HT1080 (cell line): ENCODE measurements at places on chromosomes 11 and 22.

DNA sequence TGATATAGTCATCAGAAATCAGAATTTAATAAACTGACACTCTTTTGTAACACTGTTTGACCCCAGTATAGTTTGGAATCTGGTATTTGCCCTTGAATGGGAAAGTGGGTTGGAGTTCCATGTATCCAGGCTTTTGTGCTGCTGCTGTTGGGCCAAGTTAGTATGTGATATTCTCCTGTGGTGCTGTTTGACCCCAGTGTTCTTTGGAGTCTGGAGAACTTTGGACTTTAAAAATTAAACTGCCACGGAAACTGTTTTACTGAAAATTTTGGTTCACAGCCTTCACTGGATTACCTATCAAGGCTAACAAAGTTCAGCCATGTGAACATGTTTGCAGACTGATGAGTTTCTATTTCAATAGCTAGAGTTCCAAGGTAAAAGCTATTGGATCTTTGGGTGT lies 740 bp downstream of the GLYATL1 start:
- no peak for DNase-seq

DNA sequence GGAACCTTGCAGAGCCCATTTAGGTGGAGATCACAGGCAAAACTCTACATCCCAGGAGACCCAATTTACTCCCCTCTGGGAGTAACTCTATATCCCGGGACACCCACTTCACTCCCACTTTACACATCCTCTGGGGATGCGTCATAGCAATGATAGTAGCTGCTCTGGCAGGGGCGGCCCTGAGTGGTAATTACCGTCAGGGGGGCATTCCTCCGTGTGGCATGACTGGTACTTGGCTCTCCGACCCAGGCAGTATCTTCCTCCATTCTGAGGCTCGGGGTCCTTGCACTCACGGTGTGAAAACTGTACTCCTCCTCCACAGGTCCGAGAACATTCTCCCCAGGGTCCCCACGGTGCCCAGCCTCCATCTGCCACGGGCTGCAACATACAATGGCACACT lies 17.2 kb downstream of the ADAMTS8 start:
- no peak for DNase-seq

DNA sequence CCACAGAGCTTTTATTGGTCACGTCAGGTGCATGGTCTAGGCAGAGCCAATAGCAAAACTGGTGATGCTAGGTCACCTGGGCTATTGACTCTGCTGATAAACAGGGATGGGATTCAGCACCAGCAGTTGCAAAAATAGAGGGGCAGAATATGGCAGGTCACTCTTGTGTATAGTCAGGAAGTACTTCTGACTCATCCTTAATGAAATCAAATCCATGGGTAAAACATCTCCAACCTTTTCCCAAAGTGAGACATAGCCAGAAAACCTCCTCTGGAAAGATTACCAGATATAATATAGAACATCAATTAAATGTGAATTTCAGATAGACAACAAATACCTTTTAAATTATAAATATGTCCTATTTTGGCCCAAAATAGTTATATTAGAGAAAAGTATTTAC lies 383.2 kb downstream of the METTL15 start:
- peak; percentile 56 for DNase-seq

GRCh38 chr22:38273135-38273826 lies 471 bp upstream of the TMEM184B start:
- DNase-seq, result no peak

- no peak for DNase-seq
Measured at GRCh38 chr11:72305891-72306585, 62.1 kb upstream of the PHOX2A start.

DNA sequence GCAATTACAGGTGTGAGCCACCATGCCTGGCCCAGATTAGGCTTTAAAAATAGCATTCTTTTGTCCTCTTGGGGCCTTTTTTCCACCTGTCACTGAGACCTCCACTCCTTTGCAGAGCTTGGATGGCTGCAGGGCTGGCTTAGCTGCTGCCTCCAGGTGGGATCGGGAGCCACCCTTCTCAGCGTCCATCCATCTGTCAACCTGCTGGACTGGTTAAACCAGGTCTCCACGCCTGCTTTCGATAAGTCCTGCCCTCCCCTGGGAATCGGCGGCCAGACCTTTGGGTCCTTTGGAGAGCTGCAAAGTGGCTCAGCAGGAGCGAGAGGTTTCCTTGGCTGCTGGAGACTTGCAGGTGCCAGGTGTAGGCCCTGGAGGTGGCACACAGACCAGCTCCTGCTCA lies 23.4 kb upstream of the GRAMD4 start:
- DNase-seq, result no peak

- DNase-seq, result no peak
Measured at GRCh38 chr11:62889484-62890437, 9.1 kb downstream of the SLC3A2 start.
